ENCODE measurements at places on chromosomes 6 and 20.
A peak's percentile ranks its signal among the peaks of the same experiment; 100 is the strongest.

DNA sequence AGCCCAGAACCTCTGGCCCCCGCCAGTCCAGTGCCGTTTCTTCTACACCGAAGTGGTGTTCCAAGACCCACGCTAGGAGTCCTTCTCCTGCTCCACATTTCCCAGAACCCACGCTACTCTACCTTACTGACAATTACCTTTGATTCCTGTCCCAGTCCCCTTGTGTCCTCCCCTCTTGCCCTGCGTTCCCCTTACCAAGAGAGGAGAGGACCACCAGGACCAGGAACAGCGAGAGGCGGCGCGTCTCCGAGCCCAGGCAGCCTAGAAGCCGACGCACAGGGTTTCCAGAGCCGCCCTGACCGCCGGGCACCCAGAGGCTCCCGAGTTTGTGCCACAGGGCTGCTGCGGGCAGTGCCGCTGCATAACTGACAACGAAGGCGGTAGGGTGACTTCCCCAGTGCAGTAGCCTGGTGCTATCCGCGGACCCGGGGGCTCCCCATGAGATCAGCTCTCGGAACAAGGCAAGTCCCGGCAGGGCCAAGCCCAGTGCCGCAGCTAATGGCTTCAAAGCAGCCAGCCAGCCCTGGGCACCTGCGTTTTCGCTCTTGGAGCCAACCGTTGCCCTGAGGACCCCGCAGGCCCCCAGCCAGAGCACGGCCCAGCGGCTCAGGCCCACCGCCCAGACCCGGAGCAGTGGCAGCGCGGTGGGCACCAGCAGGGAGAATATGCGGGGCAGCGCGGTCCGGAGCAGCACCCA is 512 bp downstream of the TAP1 start:
- DNase-seq = peak; percentile 63

GRCh38 chr6:36615018-36615761 is 21.0 kb downstream of the SRSF3 start:
- DNase-seq = peak; percentile 68

DNA sequence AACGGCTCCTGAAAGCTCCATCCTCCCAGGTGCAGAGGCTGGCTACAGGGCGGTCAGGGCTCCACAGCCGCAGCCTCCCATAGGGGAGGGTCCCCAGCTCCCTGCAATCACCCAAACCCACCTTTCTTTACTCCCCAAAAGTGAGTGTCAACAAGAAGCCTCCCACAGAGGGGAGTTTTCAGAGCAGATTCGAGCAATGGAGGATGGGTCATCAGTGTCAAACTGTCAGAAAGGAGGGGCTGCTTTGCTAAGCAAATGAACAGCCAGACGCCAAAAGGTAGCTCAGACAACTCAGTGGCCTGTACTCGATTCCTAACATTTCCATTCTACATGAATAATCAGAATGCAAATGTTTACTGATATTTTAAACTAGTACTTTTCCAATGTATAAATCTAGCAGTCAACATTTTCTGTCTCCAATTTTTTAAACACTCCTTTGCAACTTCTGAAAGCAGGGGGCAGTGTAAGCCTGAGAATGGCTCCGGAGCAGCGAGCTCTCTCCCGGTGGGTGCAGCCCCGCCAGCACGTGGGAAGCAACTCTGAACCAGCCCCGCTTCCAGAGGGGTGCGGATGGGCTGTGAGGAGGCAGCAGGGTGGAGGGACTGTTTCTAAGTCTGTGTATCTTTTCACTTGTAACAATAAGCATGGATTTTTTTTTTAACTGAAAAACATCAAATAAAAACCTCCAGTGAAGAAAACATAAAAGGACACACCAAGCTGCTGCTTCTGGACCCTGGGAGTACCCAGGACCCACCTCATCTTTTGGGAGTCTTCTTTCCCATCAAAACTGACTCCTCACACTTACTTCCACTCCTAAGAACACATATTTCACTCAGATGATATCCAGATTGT is 54.9 kb downstream of the TAF4 start:
- DNase-seq = peak; percentile 75

DNA sequence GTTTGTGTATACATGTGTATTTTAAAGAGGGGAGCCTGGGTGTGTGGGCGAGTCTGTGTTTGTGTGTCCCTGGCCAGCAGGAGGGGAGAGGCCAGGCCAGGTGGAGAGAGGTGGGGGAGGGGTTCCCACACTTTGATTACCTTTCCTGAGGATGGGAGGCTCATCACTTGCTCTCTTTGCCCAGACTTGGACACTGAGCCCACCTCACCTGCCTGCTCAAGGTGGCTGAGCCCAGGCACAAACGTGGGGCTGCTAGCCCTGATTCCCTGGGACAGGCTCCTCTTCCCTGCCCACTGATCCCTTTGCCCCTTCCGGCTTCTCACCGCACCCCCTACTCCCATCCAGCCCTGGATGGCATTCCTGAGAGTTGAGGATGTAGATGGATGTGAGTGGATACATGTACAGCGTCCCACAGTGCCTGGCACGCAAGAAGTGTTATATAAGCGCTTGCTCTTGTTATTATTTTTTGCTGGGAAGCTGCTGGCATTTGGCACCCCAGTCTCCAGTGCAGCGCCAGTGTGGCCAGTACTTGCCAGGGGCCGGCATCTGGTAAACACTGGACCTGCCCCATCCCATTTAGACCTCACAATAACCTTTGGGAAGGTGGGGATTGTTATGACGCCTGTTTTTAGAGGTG is 2.7 kb downstream of the CEBPB start:
- DNase-seq = no peak

DNA sequence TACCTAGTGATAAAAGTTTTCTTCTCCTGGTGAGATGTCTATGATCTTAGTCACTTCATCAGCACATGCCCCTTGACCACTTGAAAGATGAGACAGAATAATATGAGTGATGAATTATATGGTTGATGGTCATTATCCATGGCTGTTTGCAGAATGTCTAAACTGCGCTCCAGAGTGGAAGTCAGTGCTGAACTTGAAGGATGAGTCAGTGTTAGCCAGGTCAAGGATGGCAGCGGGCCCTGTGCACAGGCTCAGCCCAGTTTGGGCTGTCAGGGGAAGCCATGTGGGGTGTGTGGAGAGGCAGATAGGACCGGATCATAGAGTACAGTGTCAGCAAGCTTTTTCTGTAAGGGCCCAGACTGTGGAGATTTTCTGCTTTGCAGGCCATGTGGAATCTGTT is 67.2 kb upstream of the KIF25 start:
- no peak for DNase-seq

DNA sequence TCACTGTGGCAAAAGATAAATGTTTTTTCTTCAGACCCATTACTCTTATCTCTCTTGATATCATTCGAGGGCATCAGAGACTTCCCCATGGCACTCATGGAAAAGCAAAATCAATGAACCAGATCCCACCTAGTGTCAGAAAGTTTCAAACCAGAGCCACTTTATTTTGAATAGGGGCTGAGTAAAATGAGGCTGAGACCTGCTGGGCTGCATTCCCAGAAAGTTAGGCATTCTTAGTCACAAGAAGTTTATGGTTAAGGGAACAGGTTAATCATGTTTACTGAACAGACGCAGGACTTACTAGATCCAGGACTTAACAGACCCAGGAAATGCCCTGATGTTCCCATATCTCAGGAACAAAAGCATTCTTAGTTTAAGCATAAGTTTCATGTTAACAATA is 369.9 kb downstream of the BTBD3 start:
- DNase-seq = no peak

GRCh38 chr6:90088009-90088408 is 193.7 kb downstream of the GJA10 start:
- DNase-seq = no peak

GRCh38 chr20:48098866-48099265 is 313.6 kb upstream of the SULF2 start:
- DNase-seq = no peak

DNA sequence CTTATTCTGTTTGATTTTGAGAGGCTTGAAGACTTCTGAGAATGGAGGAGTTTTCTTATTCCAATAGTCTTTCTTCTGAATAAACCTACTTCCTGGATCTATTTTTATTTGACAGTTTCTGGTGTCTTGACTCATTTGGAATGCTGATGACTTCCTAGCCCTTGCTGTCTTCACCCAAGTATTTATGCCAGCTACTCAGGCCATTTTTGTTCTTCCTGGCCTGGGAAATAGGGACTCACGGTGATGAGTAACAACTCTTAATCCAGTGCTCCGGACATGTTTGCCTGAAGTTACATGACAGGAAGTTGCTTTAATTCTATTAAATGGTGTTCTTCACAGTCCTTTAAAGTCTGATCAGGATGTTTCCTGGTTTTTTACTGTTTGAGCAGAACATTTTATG is 272.1 kb upstream of the EYS start:
- DNase-seq = no peak

DNA sequence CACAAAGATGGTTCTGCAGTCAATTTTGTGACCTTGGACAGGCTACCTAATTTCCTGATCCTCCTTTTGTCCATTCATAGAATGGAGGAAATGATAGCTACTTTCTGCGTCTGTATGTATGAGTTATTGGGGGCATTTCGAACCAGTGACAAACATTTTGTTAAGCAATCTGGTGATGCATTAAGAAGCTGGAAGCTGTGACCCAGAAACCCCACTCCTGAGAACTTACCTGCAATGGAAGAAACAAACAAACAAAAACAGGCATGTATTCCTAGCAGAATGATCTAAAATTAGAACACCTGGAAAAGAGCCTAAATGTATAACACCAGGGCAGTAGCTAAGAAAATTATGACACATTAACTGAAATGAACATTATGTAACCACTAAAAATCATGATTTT is 33.4 kb upstream of the PRND start:
- no peak for DNase-seq

GRCh38 chr6:142570221-142570671 is 268.4 kb downstream of the ADGRG6 start:
- DNase-seq = no peak

DNA sequence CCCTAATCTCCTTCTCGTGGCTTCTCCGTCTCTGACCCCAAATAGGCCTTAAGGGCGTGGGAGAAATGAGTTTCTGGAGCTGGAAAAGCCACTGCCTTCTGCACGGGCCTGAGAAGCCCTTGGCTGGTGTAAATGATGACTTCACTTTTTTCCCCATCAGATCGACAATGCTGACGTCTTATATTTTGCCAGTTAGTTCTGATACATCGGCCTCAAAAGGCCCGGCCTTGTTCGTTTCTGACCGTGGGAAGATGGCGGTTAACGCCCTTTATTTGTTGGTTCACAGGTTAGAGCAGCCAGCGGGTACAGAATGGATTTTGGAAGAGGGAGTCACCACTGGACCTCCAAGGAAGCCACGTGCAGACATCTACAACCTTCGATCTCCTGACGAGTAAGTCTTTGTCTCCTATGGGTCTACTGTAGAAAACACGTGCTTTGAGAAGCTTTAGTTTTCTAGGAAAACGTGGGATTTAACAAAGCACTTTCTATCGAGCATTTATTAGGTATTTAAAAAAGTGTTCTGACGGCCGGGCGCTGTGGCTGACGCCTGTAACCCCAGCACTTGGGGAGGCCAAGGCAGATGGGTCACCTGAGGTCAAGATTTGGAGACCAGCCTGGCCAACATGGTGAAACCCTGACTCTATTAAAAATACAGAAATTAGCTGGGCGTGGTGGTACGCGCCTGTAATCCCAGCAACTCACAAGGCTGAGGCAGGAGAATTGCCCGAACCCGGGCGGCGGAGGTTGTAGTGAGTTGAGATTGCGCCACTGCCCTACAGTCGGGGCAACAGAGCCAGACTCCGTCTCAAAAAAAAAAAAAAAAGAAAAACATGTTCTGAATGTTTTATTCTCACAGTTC is 1.2 kb upstream of the ZNFX1 start:
- DNase-seq = peak; percentile 58

DNA sequence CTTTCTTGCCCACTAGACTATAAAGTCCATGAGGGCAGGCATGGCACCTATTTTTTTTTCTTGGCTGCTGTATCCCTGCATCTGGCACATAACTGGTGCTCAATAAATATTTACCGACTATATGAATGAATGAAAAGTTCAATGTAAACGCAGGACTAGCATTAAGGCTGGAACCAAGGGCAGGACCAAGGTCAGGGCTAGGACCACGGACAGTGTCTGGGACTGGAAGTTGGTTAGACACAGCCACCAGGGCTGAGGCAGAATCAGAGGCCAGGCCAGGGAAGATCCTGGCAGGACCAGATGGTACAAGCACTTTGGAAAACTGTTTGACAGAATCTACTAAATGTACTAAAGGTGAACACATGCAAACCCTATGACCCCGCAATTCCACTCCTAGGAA is 3.7 kb downstream of the TNXB start:
- no peak for DNase-seq

DNA sequence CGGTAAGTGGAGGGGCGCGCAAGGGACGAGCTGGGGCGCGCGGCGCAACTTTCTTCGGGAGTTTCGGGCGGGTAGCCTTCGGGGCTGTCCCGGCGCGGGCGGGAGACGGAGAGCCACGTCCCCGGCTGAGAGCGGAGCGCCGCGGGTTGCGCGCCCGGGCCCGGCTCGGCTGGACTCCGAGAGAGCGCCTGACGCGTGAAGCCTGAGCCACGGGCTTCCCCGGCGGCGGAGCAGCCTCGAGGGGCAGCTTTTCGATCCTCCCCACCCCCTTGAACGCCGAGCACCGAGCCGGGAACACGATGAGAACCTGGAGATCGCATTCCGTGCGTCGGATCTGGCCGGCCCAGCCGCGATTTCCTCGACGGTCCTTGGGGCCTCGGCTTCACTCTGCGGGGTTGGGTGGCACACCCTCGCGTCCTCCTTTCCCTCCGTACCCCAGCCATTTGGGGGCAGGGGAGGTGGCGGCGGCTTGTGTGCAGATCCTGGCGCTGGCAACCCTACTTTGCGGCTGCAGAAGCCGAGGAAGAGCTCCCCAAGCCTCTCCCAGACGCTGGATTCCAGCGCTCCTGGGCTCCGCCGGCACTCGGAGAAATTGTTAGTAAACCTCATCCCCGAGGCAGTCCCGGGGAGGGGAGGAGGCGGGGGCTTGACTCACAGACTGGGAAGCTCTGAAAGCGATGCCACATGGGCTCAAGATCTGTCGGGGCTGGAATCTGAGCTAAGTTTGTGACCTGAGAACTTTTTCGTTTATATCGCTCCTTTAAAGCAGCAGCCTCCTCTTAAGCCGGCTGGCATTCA is 572 bp downstream of the DSE start:
- peak; percentile 18 for DNase-seq

- no peak for DNase-seq
These were observed 133.6 kb downstream of the LMBRD1 start for GRCh38 chr6:69663215-69663614.

DNA sequence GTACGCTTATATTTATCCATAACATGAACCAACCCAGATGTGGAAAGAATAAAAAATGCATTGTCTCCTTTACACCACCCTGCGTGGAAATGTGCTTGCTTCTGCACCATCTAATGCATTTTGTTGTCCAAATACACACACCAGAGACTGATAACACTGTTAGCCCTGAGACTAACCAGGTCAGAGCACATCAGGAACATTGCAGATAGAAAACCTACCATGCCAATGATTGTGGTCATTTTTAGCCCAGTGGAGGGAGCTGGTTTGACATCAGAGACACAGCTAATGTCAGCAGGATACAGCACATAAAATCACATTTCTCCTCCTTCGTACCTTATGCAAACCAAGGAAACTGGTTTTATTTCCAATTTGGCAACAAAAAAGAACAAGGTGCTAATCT is 528.7 kb downstream of the DOK5 start:
- DNase-seq = no peak
